ENCODE measurements at places on chromosomes 3 and 15.

GRCh38 chr15:90167121-90167520 lies 34.0 kb upstream of the SEMA4B start:
- no peak for DNase-seq

- DNase-seq: no peak
Observed at GRCh38 chr15:63332367-63333124, 49.1 kb downstream of the CA12 start.

- no peak for DNase-seq
Observed at GRCh38 chr3:88152841-88153240, 3.1 kb downstream of the C3orf38 start.

DNA sequence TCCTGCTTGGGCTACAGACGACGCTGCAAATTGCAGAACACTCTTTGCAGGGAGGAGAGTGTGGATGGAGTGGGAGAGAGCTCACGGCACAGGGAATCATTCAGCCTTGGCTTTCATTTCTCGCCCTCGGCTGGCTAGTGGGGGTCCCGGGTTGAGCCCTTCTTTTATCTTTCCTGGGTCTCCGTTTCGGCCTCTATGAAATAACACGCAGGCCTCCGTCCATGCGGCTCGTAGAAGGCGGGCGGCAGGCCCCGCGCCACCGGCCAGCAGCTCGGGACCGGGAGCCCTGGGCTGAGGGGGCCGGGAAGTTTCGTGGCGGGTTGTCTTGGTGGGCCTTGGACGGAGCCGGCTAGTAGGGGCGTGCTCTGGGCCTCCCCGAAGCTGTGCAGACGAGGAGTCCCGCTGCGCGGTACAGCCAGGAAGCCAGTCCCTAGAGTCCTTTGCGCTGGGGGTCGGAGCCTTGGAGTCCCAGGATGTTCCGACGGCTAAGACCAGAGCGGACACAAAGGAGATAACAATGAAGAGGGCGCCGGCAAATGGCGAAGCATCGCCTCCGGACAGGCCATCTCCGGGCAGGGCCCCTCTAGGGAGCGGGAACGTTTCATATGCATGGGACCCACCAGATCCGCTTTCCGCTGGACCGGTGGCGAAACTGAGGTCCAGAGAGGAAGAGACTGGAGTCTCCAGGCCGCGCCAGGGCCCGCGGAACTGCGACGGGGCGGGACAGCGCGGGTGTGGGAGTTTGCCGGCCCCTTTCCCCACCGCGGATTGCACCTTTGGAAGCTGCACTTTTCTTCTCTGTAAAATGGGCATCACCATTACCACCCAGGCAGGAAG lies 4.3 kb downstream of the RNU6-1 start:
- DNase-seq: no peak

- no peak for DNase-seq
Observed at GRCh38 chr3:60854791-60855190, 396.5 kb downstream of the FHIT start.

GRCh38 chr3:24615177-24615576 lies 120.5 kb upstream of the THRB start:
- no peak for DNase-seq

DNA sequence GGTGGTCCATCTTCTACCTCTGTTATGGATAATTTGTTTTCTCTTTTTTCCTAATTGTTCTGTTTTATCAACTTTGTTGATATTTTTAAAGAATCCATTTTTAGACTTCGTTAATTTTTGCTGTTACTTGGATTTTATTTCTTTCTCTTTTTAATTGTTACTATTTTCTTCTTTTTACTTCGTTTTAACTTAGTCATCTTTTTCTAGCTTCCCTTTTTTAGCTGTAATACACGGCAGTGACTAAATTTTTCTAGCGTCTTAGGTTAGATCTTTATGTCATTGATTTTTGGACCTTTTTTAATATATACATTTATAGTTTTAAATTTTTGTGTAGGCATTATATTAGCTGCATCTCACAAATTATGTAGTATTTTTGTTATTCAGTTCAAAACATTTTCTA lies 33.1 kb downstream of the ARIH2 start:
- DNase-seq: no peak

DNA sequence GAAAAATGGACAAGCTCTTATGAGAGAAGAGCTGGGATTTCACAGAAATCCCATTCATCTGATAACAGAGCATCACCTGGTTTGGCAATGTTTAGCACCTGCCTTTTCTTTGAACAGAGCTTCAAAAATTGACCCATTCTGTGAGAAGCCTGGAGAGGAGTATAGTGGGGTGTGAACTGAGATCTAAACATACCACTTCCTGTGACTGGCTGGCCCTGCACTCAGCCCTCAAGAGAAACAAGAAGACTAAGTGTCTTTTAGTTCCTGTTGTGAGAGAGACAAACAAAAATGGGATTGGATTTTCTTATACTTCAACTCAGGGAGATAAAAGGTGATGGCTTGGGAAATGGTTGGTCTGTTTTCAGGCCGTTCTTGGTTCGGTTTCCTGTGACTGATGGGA lies 1060.2 kb downstream of the ROBO1 start:
- DNase-seq: no peak

- no peak for DNase-seq
Observed at GRCh38 chr15:62684123-62684808, 358.3 kb upstream of the TPM1 start.

DNA sequence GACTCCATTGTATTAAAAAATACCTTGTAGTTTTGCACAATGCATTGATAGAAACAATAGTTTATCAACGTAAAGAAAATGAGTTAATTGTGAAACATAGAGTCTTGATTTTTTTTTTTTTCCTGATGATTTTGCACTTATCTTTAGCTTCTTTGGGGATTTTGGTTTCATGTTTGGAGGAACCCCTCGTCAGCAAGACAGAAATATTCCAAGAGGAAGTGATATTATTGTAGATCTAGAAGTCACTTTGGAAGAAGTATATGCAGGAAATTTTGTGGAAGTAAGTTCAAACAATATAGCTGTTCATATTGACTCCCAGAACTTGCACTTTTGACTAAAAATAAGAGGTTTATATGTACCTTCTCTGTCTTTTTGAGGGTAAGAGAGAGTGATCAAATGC lies 7.0 kb downstream of the DNAJB11 start:
- no peak for DNase-seq

GRCh38 chr3:194176274-194176991 lies 40.5 kb downstream of the HES1 start:
- DNase-seq: no peak
